ENCODE measurements at places on chromosomes 16 and 17.

- no peak for DNase-seq
These were observed 44.9 kb upstream of the DNAJA2 start for GRCh38 chr16:47018223-47018891.

GRCh38 chr16:17457997-17458396 lies 12.8 kb downstream of the XYLT1 start:
- no peak for DNase-seq

DNA sequence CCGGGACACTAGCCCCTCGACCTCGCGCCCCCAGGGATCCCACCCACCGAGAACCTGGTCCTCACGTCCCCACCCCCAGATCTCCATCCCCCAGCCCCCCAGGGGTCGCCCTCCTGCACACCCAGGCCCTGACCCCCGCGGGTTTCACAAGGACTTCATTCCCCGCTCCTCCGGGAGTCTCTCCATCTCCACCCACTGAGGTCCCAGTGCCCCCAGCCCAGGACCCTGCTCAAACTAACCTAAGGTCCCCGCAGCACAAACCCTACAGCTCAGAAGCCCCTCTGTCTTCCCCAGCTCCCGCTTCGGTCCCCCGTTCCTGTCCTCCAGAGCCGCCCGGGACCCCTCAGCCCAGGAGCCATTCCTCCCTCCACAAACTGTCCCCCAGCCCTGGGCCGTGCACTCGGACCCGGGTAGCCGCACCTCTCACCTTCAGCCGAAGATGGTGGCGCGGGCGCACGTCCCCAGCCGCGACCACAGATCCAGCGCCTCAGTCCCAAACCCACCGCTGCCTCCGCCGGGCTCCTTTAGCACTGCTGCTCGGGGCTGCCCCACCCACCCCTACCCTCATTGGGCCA lies at the start of gene MYH10:
Gene MYH10 (minus strand): TSS at position 499 of the 575 bp plus-strand sequence. CDS start 7,479 bp downstream, outside the sequence.
- DNase-seq, result no peak

GRCh38 chr16:87516361-87516760 lies 23.5 kb upstream of the ZCCHC14 start:
- no peak for DNase-seq

GRCh38 chr17:68315930-68316329 lies 24.6 kb downstream of the ARSG start:
- no peak for DNase-seq

DNA sequence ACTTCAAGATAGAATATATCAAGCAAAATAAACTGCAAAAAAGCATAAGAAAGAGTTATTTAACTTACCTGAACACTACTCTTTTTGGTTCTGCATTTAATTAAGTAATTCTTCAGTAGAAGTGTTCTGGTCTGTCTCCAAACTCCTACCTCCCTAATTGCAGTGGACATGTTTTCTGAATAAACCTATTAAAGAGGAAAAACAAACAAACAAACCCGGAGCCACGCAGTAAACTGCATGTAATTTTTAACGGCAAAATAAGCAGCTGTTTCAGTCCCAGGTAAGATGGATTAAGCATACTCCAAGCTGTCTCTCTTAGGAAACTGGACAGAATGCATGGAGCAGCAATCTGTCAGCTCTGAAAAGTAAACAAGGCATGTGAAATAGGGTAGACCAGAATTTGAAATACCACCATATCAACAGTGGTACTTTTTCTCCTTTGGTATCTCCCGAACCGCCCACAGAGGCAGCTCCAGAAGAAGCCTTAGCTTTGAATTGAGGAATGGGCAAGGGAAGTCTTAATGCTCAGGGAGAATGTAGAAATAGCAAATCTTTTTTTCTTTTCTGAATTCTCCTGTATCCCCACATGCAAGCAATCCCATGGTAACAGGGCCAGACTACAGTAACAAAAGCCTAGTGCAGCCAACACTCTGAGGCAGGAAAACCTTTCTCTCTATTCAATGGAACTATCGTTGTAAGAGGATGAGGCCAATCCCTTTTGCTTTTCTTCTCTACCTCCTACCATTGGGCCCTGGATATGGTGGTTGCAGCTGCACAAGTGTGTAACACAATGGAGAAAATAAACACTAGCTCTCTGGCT lies 12.5 kb downstream of the ABCA5 start:
- DNase-seq, result no peak

- no peak for DNase-seq
These were observed 11.0 kb downstream of the CCDC47 start for GRCh38 chr17:63762161-63763078.

All from fibroblast of skin of right quadriceps (primary cell).